ENCODE measurements at places on chromosomes 7 and 10.
A peak's percentile ranks its signal among the peaks of the same experiment; 100 is the strongest.

DNA sequence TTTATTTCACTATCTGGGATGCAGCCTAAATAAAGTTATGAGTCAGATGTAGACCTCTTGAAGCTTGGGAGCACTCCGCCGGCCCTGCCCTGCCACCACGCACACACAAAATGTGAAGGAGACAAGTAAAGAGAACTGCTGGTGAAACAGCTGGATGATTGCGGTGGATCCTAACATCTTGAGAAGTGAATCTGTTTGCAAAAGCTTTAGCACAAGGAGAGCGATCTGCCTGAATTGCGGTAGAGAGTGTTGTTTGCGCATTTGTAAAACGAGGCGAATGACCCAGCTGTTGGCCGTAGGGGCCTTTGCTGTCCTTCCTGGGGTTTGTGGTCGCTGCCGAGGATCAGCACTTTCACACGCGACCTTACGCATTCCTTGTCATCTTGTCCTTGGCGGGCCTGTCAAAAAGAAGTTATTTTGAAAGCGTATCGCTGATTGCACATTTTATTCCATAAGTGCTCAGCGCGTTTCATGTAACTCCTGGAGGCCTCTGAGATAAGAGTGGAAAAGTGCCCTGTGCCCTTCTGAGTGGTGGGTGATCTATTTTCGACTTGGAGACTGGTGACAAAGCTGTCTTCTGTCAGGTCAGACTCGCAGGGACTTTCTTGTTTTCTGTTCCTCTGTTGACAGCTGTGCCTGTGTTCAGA is 40.8 kb downstream of the RBM20 start:
- DNase-seq: peak; percentile 70

- peak; percentile 38 for DNase-seq
Measured at GRCh38 chr10:15363031-15363430, 8.1 kb downstream of the FAM171A1 start.

- no peak for DNase-seq
Measured at GRCh38 chr7:117383483-117384189, 43.7 kb downstream of the ASZ1 start.

- DNase-seq: no peak
Measured at GRCh38 chr7:35725280-35725680, 30.3 kb upstream of the HERPUD2 start.

DNA sequence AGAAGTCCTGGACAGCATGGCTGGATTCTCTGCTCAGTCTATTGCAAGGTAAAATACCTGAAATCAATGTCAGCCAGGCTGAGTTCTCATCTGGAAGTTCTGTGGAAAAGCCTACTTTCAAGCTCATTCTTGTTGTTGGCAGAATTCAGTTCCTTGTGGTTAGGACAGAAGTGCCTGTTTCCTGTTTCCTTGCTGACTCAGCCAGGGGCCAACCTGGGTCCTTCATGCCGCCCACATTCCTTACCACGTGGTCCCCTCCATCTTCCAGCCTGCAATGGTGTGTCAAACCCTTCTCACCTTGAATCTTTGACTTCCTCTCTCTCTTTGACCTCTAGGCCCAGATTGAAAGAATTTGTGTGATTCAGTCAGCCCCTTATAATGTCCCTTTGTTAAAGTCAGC is 197.1 kb upstream of the STK17A start:
- peak; percentile 22 for DNase-seq

GRCh38 chr7:33325754-33326484 is 196.6 kb downstream of the BBS9 start:
- no peak for DNase-seq

DNA sequence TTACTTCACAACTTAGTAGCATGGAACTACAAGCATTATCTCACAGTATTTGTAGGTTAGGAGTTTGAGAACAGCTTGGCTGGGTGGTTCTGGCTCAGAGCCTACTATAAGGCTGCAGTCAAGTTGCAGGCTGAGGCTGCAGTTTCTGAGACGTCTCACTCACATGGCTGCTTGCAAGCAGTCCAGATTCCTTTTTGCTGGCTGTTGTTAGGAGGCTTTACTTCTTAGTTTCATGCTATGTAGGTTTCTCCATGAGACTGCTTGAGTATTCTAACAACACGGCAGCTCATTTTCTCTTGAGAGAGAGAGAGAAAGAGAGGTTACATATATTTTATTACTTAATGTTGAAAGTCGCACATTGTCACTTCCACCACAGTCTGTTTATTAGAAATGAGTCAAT is 1073.9 kb downstream of the NXPH1 start:
- DNase-seq: peak; percentile 64

GRCh38 chr7:79340212-79340611 is 113.3 kb downstream of the MAGI2 start:
- DNase-seq: no peak

DNA sequence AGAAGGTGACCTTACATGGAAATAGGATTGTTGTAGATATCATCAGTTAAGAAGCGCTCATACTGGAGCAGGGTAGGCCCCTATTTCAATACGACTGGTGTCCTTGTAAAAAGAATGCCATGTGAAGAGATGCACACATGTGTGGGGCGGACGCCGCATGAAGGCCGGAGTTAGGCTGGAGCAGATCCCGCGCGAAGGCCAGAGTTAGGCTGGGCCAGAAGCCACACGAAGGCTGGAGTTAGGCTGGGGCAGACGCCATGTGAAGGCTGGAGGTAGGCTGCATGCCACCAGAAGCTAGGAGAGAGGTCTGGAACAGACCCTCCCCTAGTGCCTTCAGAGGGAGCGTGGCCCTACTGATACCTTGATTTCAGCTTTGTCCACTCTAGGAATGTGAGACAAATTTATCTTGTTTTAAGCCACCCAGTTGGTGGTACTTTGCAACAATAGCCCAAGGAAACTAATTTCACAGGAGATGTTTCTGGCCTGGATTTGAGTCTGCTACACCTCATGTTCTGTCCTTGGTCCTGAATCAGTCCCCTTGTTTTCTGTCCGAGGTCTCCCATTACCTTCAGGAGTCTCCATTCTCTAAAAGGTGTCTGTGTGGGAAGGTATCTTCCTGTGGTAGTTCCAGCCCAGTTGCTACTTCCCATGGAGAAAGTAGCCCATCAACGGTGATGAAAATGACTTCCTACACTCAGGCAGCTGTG is 585.8 kb downstream of the LRMDA start:
- DNase-seq: no peak

DNA sequence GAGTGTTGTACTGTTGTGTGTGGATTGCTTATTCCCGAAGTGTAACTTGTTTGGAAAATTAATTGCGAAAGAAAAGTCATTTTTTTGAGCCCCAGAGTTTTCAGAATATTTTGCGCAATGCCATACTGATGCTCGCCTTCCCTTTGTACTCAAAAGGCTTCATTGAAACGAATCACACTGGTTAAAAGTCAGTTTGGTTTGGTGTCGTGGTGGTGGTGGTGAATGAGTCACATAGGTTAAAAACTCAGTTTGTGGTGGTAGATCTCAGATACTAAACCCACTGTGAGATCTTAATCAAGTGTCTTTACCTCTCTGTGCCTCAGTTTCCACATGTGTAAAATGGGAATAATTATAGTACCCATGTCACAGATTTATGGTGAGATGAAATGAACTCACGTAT is 61.1 kb upstream of the IL6 start:
- DNase-seq: no peak

DNA sequence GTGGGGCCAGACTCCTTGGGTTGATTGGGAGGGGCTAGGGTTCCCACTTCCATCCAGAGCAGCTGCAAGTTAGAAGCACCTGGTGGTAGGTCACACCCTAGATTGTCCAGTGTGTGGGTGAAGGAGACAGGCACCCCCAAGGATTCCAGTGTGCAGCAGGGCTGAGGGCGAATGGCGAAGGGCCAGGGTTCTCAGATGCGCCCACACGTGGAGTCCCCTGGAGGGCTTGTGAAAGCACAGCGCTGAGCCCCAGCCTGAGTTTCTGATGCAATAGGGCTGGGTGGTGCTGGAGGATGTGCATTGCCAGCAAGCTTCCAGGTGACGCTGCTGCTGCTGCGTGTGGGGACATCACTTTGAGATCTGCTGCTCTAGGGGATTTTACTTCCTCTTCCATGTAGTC is 25.4 kb downstream of the TBATA start:
- no peak for DNase-seq

DNA sequence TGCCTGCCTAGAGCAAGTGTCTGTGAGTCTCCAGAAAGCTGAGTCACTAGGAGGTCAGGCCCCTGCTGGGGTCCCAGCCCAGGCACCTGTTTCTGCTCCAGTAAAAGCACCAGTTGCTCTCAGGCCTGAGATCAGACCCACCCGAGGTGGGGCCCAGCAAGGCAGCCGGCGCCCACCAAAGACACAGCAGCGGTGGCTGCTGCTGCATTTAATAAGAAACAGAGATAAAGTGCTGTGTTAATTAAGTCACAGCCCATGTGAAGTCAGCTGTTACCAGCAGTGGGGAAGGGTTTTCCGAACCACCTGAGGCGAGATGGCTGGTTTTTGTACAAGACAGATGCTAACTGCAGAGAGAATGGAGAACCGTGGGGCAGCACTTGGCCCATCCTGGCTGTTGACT is 12.1 kb upstream of the LRRC18 start:
- no peak for DNase-seq

- DNase-seq: no peak
Measured at GRCh38 chr7:82818171-82818570, 344.5 kb downstream of the PCLO start.
